ENCODE measurements at places on chromosomes 12 and 14.

GRCh38 chr14:29166507-29166906 is 399.9 kb downstream of the FOXG1 start:
- no peak for DNase-seq

DNA sequence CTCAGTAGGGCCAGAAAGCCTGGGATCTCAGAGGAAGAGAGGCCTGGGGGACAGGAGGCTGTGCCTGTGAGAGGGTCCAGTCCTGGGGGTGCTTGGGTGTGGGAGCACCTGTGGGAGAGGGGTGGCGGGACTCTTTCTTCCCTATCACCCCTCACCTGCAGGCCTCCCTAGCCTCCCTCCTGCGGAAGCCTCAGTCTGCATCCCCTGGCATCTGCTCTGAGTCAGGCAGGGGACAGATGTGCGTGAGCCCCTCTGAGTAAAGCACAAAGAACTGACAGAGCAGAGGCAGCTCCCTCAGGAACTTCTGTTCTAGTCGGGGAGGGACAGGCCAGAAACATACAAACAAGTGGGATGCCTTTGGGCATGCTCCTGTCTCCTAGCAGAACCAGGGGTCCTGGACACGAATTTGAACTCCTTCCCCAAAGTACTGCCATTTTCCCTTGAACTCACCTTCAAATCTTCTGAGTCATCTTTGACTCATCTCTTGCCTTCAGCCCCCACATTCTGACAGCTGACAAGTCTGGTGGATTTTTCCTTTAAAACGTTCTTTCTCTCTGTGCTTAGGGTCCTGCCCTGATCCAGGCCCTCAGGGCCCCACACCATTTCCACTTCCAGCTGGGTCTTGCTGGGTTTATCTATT is 8.5 kb upstream of the HSP90AA1 start:
- no peak for DNase-seq

DNA sequence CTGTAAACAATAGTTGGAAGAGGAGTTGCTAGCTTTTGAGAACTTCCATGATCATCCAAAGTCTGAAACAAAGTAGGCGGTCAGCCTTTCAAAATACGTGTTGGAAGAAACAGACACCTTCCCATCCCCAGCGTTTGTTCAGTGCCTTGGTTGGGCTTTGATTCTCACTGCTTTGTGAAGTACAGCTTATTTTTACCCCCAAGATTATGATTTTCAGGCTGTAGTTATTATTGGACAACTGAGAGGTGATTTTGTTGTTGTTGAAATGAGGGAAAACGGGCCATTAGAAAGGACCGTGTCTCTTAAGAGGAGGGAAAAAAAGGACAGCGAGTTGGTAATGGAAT is 921 bp upstream of the CEP83 start:
- DNase-seq, result no peak

DNA sequence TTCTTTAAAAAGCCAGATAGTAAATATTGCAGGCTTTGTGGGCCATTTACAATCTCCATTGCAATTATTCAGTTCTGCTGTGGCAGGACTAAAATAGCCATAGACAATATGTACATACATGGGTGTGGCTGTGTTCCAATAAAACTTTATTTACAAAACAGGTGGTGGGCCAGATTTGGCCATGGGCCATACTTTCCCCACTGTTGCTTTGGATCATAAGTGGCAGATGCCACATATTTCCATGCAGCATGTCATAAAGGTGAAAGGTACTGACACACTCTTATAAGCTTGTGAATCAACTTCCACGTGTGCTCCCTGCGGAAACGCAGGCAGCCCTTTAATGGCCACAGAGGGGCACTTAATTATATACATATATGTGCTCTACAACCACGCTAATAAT is 244.4 kb upstream of the FOXN3 start:
- DNase-seq, result no peak

DNA sequence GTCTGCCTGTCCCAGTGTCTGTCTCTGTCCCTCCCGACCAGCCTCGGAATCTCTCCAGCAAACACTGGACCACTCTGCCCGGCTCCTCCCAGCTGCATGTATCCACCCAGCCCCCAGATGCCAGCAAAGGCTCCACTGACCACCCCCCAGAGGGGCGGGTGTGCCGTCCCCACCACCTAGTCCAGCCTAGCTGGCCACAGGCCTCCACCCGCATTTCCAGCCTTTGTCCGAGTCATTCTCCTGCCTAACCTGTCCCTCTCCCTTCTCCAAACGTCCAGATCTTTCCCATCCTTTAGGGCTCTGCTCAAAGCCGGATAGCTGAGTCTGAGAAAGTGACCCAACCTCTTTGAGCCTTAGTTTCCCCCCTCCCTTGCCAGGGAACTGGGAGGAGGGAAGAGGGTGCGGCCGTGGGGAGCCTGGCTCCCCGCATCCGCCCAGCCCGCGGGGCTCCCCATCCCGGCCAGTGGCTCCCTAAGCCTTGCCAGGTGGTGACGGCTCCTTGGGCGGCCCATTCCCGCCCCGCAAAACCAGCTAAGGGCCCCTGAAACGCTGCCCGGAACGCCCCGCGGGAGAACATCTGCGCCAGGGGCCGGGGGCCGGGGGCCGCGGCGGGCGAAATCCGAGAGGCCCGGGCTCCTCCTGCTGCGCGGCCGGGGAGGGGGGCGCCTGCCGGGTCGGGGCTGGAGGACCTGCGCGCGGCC is 34.6 kb upstream of the ANKRD9 start:
- DNase-seq, result no peak

GRCh38 chr12:5096241-5096924 is 52.7 kb downstream of the KCNA5 start:
- DNase-seq, result no peak

DNA sequence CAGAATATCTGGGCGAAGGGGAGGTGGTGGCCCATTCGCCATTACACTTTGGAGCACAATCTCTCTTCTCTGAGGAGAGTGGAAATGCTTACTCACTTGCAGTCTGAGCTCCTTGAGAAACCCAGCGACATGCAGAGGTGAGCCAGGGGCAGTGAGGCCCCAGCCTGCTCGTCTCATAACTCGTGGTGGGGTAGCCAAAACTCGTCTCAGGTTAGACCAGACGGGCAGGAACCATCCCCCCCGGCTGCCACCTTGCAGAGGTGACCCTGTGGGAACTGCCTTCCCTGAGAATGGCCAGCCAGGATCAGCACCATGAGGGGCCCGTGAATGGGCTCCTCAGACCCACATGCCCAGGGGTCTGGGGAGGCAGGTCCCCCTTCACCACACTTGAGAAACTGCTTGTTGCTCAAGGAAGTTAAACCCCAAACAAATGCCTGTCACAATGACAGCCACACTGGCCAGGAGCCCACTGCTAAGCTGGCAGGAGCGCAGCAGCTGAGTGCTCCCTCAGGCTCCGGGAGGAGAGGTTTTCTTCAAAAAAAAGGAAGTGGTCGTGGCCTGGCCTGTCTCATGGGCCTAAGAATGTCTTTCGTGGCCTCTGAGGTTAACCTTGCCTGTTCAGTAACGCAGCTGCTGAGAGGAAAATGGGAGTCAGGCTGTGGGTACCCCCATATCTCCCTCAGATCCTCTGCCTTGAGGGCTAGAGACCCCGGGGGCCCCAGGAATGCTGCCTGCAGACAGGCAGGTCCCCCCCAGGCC is 9.2 kb upstream of the ALDH2 start:
- peak; percentile 66 for DNase-seq

DNA sequence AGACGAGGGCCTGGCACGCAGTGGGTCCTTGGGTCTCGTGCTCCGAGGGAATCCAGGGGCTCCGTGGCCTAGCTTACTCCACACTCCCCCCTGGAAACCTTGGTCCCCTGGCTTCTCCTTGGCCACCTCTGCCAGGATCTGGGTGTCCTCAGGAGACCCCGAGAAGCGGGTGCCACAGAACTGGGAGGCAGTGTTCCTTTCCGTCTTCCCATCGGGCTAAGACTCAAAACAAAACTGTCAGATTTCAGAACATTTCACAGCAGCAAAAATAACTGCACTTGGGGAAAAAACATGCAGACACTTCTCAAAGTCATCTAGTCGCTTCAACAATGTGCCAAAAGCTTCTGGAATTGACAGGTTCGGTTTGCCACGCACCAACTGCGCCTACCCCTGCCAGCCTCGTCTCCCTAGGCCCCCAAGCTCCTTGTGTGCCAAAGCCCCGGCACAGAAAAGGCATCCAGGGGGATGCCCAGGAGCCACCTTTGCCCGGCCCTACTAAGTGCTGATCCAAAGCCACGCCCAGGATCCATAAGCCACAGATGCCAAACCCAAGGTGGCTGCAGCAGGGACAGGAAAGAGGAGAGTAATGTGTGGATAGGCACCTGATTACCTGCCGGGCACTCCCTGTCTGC is 58.4 kb upstream of the DIO3 start:
- no peak for DNase-seq

All from germinal center (tissue), 1 donor.